Left ventricle myocardium inferior (tissue), 1 donor: ENCODE measurements at places on chromosomes 4 and X. TPM values are rescaled to one million over a fixed set of nuclear protein-coding genes. Genes with fewer than 3 reads are reported as not detected.

DNA sequence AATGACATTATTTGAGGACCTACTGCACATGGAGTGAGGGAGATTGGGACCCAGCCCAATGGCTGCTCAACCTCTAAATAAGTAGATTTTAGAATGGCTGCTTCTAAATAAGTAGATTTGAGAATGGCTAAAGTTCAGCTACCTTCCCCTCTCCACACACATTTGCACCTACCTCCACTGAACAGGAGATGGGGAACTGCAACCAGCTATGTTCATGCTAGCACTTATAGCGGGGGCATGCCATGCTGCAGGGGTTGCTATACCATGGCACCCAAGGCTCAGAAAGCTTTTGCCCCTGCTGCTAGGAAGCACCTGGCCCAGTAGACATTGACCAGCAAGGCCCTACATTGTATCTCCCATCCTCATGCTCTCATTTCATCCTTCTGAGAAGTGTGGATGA lies 70.2 kb upstream of the MAOA start:
- no peak overlapping the region for H3K27ac ChIP-seq
- H3K4me3 ChIP-seq, result no peak overlapping the region
- H3K36me3 ChIP-seq, result no peaks in the 10 kb centered on the region
- no peak for DNase-seq
- H3K27me3 ChIP-seq, result no peaks in the 10 kb centered on the region
- H3K4me1 ChIP-seq, result peaks cover 3% of the 10 kb centered on the region

GRCh38 chr4:31995943-31996901 lies 1276.1 kb downstream of the PCDH7 start:
- H3K27ac ChIP-seq, result no peak overlapping the region
- no peaks in the 10 kb centered on the region for H3K4me1 ChIP-seq
- peak overlapping the region; percentile 4 for H3K4me3 ChIP-seq
- no peaks in the 10 kb centered on the region for H3K36me3 ChIP-seq
- no peak for DNase-seq
- no peaks in the 10 kb centered on the region for H3K27me3 ChIP-seq

DNA sequence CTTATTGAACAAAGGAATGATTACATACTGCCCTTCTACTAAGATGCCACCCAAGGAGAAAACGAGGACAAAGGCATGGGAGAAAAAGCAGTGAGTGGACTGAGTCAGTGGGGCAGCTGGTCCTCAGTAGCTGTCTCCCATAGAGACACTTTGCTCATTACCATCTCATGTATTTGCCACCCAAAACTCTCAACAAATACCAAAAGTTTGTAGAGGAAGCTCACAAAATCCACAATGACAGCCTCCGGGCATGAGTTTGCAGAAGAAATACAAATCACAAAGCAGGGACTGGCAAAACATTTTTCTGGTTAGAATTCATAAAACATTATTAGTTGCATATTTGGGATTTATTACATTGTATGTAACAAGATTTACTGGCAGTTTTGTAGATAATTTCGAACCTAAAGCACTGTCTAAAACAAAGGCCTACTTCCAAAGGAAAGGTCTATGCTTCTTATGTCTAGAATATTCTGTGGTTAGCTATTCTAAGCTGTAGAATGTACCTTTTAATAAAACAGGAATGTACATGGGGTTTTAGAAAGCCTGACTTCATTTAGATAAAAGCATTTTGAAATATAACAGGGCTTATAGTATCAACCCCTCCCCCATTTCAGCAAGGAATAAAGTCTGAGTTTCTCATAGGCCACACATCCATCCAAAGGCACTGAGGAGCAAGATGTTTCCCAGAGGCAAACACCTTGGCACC lies 17.7 kb downstream of the PCDH18 start:
- no peak for DNase-seq
- H3K27ac ChIP-seq, result no peak overlapping the region
- peaks cover 12% of the 10 kb centered on the region for H3K4me1 ChIP-seq
- no peaks in the 10 kb centered on the region for H3K27me3 ChIP-seq
- H3K4me3 ChIP-seq, result no peak overlapping the region

DNA sequence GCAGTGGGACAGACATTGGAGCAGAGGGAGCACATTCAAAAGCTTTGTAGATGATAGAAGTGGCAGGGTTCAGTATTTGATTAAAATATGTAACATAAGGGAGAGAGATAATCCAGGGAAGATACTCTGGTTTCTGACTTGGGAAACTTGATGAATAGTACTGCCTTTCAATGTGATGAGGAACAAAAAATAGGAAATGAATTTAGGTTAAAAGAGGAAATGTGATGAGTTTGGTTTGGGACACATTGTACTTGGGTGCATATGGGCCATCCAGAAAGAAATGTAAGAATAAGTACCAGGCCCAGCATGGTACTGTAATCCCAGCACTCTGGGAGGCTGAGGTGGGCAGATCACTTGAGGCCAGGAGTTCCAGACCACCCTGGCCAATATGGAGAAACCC lies 20.9 kb upstream of the NDNF start:
- H3K36me3 ChIP-seq, result no peaks in the 10 kb centered on the region
- no peak overlapping the region for H3K27ac ChIP-seq
- no peaks in the 10 kb centered on the region for H3K27me3 ChIP-seq
- DNase-seq, result no peak
- no peak overlapping the region for H3K4me3 ChIP-seq
- H3K4me1 ChIP-seq, result no peaks in the 10 kb centered on the region

Gene GPR78
- total RNA-seq, result not detected

Gene MAGEA9B
- not detected for total RNA-seq

Gene TBC1D9
- total RNA-seq, result 11.4 TPM

Gene HSD17B13
- 0.08 TPM for total RNA-seq
